CD4-positive, alpha-beta T cell treated with Interleukin-2 at 100 ng/mL for 4 hours (primary cell): ENCODE measurements at places on chromosomes 2 and 18.

DNA sequence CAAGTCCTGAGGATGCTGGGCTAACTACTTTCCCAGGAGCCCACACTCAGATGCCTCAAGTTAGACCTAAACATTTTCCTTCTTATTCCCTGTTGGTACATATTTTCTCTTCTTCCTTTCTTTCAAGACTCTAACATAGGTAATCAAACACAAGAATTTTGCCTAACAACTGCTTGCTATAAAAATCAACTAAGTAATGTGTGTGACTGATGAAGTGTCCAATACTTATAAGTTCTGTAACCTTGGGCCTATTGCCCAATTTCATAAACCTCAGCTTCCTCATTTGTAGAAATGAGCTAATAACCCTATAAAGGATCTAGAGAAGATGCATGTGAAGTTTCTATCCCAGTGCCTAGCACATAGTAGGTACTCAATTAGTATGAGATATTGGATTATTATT, 31.6 kb upstream of the PIK3C3 start:
- DNase-seq = no peak

DNA sequence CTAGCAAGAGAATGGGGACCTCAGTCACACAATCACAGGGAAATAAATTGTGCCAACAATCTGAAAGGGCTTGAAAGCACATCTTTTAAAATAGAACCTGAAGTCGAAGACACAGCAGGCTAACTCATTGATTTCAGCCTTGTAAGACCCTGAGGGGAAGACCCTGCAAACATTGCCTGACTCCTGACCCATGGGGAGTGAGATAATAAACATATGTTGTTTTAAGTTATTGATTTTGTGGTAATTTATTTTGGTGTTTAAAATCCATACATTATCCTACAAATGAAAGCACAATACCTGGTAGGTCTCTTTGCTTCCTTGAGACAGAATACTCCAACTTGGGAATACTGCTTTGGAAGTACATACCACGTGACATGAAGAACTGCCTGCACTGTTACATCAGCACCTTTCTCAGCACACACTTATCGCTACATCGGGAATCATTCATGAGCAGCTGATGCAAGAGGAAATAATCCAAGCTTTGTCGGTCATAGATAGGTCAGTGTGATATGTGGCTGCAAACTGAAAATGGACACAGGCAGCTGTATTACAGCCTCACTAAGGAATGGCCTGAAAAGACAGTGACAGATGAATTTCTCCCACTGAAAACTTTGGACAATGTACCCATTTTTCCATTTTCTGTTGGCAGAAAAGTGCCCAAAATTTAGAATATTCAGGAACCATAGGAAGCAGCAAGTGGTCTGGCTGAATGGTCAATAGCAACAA, 494.5 kb upstream of the MAP2 start:
- DNase-seq = no peak

GRCh38 chr2:215654148-215654819, 218.4 kb upstream of the FN1 start:
- DNase-seq = no peak

DNA sequence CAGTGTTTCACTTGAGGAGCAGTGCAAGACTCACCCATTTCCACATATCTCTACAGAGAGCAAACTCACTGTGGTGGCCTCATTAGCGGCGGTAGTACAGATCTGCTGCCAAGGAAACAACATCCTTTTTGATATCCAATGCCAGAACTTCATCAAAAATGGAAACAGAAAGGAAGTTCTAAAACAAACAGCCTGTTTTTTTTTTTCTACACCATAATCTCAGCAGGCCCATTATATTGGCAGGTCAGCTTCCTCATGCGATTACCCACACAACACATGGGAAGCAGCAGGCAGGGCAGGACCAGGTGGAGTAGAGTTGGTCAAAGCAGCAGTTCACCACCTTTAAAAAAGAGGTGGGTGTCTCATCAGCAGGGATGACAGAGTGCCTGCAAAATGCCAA, 678.9 kb upstream of the CELF4 start:
- no peak for DNase-seq

DNA sequence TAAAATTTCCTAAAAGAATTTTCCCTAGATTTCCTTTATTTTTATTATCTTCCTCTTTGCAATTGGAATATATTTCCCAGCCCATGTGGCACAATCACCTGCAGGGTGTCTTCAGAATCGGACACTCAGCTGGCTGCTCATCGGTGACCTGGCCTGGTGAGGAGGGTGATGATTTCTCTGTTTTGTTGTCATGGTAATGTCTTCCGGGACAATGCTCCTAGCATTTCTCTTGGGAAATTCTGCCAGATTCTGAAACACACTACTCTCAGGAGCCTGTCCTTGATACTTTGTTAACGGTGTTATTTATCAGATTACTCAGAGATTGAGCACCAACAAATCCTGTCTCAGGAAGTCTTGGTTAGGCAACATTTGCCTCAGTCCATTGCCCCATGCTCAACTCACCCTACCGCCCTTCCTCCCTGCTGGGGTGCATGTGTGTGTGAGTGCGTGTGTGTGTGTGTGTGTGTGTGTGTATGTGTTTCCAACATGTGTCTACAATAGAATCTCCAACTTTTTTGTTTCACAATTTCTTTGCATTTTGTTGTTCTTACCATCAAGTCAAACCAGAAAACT, 70.3 kb downstream of the MYT1L start:
- no peak for DNase-seq

DNA sequence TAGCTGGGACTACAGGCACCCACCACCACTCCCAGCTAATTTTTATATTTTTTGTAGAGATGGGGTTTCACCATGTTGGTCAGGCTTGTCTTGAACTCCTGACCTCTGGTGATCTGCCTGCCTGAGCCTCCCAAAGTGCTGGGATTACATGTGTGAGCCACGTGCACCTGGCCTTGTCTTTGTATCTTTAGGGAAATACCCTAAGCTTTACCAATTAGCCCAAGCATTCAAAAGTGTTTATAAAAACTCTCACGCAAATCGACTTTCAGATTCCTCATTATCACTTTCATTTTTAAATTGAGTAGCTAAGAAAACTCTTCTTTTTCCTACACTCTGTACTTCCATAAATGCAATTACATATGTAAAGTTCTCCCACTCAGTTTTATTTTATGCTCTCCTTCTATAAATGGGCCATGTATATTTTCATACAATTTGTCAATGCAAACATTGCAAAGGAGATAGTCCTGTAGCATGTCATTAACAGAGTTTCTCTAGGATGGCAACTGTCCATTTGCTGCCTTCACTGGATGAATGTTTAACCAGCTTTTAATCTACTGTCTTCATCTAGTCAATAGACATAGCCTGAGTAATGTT, 326.2 kb upstream of the LRATD1 start:
- no peak for DNase-seq

DNA sequence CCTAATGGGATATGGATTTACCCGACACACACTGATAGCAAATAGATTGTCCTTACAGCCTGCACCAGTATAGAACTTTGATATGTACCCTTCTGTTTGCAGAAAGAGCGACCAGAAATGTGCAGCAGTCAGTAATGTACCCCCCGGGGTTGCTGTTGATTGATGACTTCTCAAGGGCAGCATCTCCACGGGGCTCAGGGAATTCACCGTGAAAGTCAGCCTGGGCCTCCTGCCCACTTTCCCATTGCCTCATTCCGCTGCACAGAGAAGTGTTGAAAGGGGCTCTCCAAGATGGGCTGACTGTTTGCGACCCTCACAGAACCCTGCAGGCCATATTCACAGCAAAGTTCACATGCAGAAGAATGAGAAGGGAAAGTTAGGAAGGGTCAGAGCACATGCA, 241.3 kb downstream of the PRKCE start:
- DNase-seq = no peak

GRCh38 chr2:212549941-212550340, 11.3 kb upstream of the ERBB4 start:
- no peak for DNase-seq

DNA sequence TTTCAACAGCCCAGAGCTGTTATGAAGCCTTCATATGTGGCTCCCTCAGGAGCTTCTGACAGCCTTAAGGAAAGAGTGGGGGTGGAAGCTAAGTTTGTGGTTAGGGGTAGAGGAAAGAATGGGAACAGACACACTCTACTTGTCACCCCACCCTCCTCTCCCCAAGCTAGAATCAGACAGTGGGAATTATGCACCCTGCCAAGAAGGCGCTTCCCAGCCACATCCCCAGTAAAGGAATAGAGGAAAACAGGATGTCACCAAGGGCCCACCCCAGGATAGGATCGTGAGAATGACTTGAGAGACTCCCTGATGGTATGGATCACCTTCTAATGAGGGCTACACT, 32.4 kb upstream of the EML4 start:
- no peak for DNase-seq

DNA sequence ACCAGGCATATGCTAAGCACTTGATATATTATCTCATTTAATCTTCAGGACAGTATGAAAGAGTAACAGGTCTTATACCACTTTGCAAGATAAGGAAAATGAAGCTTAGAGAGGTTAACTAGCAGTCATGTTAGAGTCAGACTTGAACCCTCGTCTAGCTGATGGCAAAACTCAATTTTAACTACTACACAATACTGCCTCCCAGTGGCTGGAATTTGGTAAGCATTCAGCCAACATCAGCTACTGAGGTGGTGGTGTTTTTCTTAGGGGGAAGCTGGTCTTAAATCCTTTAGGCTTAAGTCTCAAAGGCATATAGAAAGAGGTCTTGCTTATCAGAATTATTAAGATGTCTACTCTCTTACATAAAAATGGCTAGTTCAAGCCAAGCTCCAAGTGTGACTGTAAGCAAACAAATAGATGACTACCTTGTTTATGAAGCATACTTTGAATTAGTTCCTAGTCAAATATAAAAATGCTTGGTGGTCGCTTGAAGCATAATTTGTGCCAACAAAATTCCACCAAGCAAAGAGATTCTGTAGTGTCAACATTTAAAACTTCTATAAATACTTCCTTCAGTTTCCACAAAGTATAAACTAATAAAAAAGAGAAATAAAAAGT, 325.4 kb upstream of the FIGN start:
- no peak for DNase-seq

- no peak for DNase-seq
Observed at GRCh38 chr18:76142611-76143010, 352.4 kb downstream of the ZNF516 start.

- DNase-seq = peak; percentile 50
Observed at GRCh38 chr2:229910832-229911412, 10.9 kb downstream of the TRIP12 start.

DNA sequence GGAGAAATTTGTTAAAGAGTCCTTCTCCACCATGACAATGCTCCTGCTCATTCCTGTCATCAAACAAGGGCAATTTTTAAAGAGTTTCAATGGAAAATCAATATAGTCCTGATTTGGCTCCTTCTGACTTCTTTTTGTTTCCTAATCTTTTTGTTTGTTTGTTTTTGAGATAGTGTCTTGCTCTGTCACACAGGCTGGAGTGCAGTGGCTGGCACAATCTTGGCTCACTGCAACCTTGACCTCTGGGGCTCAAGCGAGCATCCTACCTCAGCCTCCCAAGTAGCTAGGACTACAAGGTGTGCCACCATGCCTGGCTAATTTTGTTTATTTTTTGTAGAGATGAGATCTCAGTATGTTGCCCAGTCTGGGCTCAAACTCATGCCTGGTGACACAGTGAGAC, 58.3 kb downstream of the BMPR2 start:
- no peak for DNase-seq

DNA sequence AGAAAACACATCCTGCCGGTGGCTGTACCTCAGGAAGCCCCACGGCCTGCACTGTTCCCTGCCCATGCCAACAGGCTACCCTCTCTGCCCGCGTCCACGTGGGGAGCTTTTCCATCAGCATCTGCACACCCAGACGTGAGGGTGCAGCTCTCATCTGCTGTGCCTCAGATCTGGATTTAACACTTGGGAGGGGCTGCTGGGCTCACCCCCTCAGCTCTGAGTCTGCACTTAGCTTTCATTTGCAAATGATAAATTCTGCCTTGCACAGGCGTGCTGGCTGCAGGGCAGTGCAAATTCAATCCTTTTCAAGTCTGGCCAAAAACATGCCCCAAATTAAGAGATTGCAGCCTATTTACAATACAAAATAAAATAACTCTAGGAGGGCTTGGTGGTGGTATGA, 245.7 kb downstream of the TWIST2 start:
- no peak for DNase-seq

GRCh38 chr2:142321706-142322280, 191.0 kb upstream of the LRP1B start:
- no peak for DNase-seq

DNA sequence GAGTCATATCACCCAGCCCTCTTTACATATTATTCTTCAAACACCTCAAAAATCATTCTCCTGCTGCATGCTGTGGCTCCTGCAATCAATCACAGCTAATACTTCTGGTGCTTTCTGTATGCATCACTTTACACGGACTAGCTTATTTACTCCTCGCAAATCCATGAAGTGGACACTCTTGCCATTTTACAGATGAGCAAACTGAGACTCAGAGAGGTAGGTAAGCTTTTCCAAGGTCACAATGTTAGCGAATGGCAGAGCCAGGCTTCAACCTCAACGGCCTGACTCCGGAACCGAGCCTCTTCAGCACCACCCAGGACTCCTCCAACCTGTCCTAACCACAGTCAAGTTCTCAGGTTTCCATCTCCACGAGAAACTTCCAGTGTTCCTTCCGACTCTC, 36.8 kb downstream of the TCF4 start:
- no peak for DNase-seq

- DNase-seq = peak; percentile 64
Observed at GRCh38 chr2:148021059-148021861, at the start of gene MBD5. MBD5 (plus strand) TSS chr2:148021091.

DNA sequence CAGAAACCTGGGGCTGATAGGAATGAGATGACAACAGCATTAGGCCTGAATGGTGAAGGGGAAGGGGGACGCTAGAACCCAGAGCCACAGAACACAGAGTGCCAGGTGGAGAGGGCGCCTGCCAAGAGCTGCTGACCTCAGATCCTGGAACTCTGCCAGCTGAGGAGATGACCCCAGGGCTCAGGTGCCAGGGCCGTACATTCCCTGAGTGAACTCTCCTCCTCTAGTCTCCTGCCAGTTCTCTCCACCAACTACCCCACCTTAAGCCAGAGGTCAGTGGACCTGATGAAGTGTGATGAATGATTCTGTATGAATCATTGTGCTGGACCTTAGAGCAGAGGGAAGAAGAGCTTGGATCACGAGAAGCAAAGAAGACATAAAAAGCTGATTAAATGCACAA, 1582.2 kb upstream of the ACVR2A start:
- DNase-seq = no peak

- DNase-seq = no peak
Observed at GRCh38 chr2:136363900-136364299, 246.0 kb upstream of the CXCR4 start.

DNA sequence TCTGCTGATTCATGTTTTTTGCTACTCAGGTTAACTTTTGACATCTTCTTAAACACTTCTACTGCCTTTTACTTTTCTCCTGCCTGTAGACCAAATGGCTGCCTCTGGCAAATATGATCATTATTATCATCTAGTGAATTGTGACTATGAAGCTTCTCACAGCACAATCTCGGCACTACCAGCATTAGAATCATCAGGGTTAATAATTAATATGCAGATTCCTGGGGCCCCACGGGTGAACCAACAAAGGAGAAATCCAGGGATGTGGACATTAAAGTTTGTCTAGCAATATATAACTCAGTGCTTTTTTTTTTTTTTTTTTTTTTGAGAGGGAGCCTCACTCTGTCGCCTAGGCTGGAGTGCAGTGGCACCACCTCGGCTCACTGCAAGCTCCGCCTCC, 136.1 kb downstream of the SPOPL start:
- no peak for DNase-seq

GRCh38 chr18:78241535-78242253, 737.9 kb upstream of the SALL3 start:
- DNase-seq = no peak
